ENCODE measurements at places on chromosomes 5 and 9.

DNA sequence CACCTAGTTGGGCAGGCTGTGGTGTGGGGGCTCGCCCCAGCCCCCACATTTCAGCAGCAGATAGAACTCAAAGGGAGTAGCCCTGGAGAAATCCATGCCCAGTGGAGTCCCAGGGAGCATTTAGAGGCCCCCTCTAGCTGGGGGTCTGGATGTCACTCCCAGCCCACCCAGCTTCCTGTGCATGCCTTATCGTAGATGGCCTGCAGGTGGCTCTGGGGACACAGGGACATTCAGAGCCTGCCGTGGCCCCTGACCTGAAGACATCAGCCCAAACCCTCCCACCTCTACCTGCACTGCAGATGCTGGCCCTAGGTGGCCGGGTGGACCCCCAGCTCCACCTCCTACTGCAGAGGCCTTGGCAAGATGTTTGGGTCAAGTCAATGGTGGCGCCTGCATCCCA is 49.0 kb upstream of the LMX1B start:
- no peak for DNase-seq

DNA sequence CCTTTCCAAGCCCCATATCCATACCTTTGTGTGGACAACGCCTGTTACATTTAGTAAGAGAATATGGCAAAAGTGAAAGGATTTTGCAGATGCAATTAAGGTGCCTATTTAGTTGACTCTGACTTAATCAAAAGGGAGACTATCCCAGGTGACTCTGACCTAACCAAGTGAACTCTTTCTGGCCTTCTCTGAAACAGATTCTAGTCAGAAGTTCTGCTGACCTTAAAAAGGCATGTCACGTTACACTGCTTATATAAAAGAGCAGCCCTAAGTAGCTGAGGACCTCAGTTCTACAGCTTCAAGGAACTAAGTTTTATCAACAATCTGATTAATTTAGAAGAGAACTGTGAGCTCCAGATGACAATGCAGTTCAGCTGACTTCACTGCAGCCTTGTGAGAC is 5.7 kb upstream of the TICAM2 start:
- no peak for DNase-seq

DNA sequence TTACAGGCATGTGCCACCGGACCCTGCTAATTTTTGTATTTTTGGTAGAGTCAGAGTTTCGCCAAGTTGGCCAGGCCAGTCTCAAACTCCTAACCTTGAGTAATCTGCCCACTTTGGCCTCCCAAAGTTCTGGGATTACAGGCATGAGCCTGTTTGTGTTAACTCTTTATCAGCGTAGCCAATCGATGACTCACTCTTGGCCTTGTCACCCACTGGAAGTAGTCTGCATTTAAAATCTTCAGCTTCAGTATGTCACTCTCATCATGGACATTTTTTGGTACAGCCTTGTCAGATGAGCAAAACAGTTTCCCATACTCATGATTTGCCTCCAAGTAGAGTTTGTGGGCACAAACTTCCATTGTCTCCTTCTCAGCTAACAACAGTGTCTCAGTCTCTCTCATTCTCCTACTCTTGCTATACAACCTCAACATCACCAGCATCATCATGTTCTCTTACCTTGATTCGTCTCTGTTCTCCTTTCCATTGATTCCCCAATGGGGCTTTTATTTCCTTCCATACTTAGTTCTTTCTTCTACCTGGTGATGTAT is 22.5 kb downstream of the MUSK start:
- no peak for DNase-seq

GRCh38 chr5:149002053-149002452 is 60.8 kb downstream of the SH3TC2 start:
- no peak for DNase-seq
